NCI-H1092 treated with DMSO at 0.1 percent for 48 hours (cell line): ENCODE measurements at places on chromosomes 12 and 14.
A peak's percentile ranks its signal among the peaks of the same experiment; 100 is the strongest.

DNA sequence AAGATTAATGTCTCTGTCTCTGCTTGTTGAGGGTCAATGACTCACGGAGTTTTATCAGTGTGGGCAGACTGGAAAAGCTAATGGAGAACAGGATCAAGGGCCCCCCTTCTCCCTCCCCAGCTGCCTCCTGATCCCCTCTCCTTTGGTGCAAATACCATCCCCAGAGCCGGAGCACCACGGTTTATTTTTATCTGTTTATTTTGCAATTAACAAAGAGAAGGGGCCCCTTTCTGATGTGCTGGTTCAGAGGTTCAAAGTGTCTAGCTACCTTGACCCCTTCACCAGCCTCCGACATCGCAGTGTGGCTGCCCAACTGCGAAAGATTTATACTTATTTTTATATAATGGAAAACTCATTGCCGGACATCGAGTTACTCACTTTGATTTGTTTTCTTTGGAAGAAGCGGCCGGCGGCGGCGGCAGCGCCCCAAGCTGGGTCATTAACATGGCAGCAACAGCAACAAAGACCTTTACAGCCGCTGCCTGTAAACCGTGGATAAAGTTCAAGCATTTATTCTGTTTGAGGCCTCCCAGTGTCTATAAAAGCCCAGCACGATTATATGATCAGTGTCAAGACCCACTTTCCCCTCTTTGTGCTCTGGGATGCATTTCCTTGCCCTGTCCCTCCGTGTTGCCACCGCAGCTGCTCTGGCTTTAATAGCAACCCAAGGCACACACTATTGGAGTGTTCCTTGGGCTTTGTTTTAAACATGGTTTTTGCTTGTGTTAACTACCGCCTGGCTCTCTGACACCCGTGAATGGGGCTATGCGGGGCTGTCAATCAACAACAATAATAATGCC is 47.4 kb upstream of the PARP11 start:
- no peak for DNase-seq

- no peak for DNase-seq
Measured at GRCh38 chr14:24317141-24317928, 6.0 kb downstream of the LTB4R start.

- no peak for DNase-seq
Measured at GRCh38 chr14:20347747-20348146, 4.3 kb downstream of the PARP2 start.

- DNase-seq: no peak
Measured at GRCh38 chr12:54033980-54034784, 1.3 kb downstream of the HOXC5 start.

GRCh38 chr14:103378038-103378854 is 7.0 kb upstream of the MARK3 start:
- DNase-seq: no peak

DNA sequence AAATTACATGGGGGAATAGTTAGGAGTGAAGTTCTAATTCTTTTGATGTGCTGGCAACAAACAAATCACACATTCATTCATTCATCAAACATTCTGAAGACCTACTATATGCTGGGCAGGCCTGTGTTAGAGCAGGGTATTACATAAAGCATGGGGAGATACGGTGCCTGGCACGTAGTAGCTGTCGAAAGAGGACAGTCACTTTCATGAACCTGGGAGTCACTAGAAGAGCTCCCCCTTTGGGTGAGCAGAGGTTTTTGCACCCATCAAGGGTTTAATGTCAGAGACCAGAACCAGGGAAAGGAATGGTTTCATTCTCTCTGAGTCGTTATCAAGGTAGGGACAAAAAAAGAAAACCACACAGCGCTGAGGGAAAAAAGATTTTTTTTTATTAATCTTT is 10.0 kb downstream of the LHX5 start:
- no peak for DNase-seq

DNA sequence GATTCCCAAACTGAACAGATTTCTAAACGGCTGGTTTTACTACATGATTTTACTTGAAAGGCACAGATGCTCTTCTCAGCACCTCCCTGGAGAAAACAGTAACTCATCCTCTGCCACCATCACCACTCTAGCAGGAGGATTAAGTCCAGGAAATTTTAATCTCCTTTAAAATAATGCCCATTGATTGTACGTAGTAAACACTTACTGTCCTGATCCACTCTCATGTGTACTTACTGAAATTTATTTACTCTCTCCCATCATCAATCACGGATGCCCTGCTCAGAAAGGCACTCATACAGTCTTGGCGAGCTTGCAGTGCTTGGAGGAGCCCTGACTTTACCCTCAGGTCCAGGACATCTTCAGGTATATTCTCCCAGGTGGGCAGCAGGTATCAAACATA is 239.8 kb upstream of the EGLN3 start:
- no peak for DNase-seq

DNA sequence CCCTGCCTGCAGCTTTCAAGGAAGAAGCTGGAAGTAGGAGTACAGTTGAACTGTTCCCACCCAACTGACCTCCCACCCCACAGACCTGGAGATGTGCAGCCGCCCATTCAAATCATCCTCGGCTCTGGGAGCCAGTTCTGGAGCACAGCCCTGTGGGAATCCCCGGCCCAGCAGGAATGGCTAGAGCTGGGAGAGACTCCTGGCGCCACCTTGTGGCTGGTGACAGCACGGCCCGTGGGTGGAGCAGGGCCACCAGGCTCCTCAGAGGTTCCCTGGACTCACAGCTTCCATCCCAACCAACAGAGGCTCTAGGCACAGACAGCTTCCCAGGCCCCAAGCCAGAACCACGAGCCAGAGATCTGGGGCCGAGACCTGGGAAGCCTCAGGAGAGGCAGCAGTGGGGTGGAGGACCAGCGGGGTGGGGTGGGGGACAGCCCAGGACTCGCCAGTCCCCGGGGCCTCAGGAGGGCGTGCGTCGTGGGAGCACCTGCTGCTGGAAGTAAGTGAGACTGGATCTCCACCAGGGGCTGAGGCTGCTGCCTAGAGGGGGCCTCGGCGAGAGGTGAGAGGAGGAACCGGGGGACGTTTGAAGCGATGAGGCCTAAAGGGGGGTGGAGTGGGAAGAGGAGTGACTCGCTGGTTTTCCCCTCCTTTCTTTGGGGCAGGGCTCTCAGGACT is 43.4 kb downstream of the RNF34 start:
- DNase-seq: peak; percentile 2

GRCh38 chr12:110312581-110313360 is 31.7 kb downstream of the ATP2A2 start:
- no peak for DNase-seq

DNA sequence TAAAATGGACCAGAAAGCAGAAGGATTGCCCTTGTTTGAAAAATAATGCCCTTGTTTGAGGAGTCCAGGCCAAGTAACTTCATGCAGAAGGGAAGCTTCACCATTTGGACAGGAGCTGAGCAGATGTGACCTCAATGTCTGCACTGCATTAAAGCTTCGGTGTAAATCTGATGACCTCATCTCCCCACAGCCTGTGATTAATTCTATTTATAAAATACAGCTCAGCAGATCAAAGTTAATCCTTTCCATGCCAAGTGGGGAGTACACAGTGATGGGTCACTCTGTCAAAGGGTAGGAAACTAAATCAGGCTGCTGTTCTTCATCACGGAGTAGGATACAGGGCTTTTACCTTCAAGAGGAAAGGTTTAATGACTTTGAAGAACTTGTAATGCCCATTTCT is 533.7 kb downstream of the RPS29 start:
- DNase-seq: no peak

- no peak for DNase-seq
Measured at GRCh38 chr12:91763654-91764370, 381.8 kb downstream of the BTG1 start.

DNA sequence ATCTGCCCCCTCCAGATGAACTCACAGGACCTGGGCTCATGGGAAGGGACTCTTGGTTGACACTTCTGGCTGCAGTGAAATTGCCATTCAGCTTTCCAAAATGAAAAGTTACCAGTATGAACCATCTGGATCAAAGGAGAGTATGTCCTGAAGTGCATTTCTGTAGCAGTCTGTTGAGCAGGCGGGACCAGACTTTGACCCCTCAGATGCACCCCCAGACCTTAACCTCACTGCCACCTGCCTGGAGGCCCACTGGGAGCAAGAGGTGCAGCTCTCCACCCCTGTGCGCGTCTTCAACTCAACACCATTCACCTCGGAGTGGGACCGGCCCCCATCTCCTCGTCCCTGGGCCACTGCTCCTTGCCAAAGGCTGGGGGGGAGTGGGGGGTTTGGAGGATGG is 55.0 kb downstream of the MOK start:
- DNase-seq: no peak

DNA sequence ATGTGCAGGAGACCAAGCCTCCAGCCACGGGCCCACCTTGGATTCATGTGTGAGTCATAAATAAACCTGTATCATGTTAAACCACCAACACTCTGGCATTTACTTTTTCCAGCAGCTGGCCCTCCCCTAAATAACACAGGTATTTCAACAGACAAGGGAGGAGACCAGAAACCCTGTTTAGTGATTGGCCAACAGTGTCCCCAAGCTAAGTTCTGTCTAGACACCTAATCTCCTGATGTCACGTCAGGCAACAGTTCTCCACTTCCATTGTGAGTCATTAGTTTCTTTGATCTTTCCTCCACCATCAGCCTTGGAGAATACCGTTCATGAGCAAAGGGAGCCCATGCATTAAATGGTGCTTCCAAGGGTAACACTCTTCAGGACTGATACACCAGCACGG is 196.9 kb downstream of the TMEM132C start:
- DNase-seq: no peak

- no peak for DNase-seq
Measured at GRCh38 chr14:102986810-102987579, 64.5 kb downstream of the AMN start.

DNA sequence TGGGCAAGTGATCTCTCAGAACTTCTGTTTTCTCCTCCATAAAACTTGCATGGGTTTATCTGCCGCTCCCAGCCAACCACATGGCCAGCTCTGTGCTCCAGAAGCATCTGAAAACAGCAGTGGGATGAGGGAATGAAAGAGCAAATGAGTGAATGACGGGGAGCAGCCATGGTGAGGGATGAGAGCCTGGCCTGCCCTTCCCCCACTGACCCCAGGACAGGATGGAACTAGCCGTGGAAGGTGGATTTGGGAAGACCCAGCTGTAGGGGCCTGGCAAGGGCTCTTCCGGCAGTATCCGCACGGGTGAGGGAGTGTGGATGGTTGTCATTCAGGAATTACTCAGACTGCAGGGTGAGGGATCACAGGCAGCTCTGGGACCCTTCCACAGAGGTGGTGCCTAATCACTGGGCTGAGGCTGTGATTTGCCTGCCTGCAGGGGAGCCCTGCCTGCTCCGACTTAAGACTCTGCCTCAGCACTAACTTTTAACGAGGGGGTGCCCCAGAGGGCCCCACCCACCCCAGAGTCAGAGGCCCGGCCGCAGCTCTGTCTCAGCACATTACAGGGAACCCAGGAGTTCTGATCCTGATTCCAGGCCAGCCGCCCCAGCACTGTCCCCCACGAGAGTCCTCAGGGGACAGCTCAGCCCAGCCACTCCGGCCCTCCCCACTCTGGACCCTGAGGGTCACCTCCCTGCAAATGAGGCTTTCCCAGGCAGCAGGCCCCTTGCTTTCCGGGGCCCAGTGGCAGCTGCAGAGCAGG is 136.8 kb upstream of the C14orf180 start:
- no peak for DNase-seq

- peak; percentile 81 for DNase-seq
Measured at GRCh38 chr12:7933255-7933726, 2.7 kb downstream of the SLC2A3 start.

DNA sequence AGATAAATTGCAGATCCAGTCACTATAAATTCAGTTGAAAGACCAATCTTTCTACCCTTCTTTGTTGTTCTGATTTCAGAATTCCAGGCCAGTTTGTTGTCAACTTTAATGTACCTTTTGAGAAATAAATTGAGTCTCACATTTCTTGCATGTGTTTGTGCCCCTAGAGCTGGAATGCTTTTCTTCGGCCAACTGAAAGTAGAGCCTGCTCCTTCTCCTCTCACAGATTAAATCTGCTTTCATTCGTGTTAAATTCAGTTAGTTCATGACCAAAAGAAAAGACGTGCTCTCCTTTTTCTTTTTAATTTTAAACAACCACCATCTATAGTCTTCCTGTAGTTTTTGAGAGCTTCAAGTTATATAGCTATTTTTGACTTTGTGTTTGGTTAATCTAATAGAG is 22.9 kb downstream of the SOCS2 start:
- no peak for DNase-seq

GRCh38 chr12:12523229-12523628 is 39.4 kb downstream of the DUSP16 start:
- DNase-seq: peak; percentile 18

DNA sequence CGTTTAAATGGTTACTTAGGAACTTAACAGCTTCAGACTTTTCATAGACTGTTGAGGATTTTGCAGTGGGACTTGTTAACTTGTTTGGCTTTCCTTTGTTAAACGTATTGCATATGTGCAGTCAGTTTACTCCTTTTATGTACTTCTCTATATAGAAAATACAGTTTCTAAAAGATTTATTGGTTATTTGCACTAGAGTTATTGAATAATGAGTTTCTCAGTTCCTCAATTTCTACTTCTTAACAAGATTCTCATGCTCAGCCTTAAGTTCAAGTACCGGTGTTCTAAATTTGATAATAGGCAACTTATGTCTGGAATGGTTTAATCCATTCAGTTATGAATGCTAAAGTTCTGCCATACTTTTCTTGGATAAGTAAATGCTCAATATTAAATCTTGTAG is 919 bp downstream of the PSMA3 start:
- DNase-seq: no peak

DNA sequence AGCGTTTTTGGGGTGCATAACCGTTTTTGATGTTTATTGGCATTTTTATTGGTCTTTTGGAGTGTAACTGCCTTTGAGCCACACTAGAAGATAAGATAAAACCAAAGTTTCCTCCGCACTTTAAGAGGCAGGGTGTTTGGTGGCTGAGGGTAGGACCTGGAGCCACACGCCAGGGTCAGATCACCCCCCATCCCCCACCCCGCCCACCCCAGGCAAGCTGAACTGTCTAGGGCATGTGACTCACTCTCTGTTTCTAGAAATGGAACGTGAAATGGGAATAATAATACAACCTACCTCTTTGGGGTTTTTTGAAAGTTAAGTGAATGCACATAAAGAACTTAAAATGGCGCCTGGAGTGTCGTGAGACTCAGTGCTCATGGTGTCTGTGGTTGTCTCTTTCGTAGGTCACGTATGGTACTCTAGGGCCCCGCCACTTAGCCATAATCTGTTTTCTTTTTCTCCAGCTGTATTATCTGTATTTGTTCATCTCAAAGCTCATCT is 56.0 kb downstream of the PPP2R5C start:
- DNase-seq: no peak

DNA sequence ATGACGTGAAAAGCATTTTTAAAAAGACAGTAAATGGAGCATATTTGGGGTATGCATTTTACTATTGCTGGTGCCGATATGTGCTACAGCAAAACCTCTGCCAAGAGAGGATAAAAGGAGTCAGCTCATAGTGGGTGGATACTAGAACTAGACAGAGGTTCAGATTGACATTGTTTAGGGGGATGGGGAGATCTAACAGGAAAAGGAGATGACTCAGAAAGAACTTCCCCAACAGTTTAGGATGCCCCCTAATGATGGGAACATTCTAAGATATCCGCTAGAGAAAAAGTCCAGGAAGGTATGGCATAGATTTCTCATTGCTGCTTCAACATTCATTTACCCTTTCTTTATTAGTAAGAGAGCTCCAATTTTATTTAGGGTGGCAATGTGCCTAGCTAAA is 110.5 kb upstream of the CLEC14A start:
- DNase-seq: no peak
